Activated gamma-delta T cell treated with Interleukin-2 at 50 U/mL for 16 hours (primary cell): ENCODE measurements at places on chromosomes 16 and 17.

DNA sequence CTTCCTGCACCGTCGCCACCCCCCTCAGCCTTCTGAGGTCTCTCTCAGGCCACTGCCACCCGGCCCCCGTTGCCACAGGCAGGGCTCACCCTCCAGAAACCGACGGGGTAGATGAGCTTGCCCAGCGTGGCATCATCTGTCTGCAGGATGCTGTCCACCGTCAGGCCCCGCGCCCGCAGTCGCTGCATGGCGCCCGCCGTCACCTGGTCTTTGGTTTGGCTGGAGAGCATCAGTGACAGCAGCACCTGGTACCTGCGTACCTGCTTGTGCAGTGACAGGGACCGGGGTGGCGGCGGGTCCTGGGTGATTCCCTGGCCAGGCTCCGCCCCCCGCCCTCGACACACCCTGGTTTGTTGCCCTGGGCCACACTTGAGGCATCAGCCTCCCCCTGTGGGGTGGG lies 3.1 kb downstream of the NTHL1 start:
- no peak for DNase-seq

- no peak for DNase-seq
Observed at GRCh38 chr17:17844500-17844899, 7.7 kb upstream of the SREBF1 start.

GRCh38 chr17:8125154-8125946 lies 1.4 kb upstream of the HES7 start:
- peak; percentile 85 for DNase-seq

- no peak for DNase-seq
Observed at GRCh38 chr17:61029181-61029580, 351.5 kb downstream of the BCAS3 start.

GRCh38 chr16:89193576-89194293 lies 6.6 kb downstream of the SLC22A31 start:
- DNase-seq = no peak
